ENCODE measurements at places on chromosomes 13 and 19.
A peak's percentile ranks its signal among the peaks of the same experiment; 100 is the strongest.

DNA sequence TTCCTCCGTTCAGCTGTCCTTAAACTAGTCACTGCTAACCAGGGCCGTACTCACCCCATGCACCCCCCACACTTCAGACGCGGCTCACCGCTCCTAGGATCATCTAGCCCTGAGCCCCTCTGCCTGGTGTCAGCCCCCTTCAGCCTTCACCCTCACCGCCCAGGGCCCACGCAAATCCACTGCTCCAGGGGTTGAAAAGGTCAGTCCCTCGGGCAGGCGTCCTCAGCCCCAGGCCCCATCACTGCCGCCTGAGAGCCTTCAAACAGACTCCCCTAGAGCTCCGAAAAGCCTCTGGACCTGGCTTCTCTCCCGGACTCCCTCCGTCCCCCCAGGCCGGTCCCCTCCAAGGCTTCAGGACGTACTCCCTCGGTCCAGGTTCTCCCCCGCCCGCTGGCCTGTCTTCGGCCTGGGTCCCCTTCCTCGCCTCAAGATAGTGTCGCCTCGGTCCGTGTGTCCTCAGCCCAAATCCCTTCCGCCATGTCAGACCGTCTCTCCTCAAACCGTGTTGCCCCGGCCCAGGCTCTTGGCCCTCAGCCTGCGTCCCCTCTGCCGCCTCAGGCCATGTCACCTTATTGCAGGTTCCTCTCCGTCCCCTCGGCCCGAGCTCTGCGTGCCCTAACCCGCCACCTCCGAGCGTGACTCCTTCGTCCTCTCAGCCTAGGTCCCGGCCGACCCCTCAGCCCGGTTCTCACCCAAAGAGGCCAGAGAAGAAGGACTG, 553 bp downstream of the NAPA start:
- no peak for DNase-seq

DNA sequence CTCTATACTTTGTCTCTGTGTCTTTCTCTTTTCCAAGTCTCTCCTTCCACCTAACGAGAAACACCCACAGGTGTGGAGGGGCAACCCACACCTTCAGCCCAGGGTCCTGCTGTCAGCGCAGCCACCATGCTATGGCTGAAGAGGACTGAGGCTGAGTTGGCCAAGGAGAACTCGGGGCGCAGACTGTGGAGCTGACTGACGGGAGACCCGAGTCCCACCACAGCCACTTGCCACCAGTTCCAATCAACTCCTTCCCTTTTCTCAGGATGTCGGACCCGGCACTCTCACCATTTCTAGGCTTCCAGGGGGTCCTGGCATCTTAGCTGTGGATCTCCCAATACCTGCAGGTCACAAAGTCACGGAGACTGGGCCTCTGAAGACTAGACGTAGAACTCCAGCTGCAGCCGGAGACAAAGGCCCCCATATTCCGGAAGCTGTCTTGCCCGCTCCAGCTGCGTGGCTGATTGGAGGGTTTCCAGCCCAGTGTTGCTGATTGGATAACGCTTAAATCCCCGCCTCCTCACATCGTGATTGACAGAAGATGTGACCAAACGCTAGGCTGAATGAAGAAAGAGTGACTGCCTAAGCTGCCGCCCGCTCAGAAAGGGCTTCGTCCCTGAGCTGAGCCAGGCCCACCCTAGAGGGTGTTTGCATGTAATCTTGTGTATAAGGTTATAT, 63.6 kb downstream of the ZNF429 start:
- peak; percentile 89 for DNase-seq

DNA sequence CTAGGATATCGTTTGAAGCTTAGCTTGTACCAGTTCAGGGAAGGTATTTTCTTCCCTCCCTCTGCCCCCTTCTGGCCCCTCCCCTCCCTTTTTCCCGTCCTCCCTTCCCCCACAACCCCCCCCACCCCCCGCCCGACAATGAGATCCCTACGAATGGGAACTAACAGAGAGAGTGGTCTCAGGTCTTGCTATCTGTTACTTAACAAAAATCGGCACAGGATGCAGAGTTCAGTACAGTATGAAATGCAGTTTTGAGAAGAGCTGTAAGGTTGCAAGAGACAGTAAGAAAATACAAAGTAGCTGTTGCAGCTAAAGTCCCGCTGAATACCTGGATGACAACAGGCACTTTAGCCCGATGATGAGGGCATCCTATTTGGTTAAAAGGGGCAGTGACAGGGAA, 3.1 kb upstream of the DACH1 start:
- DNase-seq: no peak

- DNase-seq: no peak
Observed at GRCh38 chr13:49112782-49113525, 107.2 kb upstream of the MLNR start.

DNA sequence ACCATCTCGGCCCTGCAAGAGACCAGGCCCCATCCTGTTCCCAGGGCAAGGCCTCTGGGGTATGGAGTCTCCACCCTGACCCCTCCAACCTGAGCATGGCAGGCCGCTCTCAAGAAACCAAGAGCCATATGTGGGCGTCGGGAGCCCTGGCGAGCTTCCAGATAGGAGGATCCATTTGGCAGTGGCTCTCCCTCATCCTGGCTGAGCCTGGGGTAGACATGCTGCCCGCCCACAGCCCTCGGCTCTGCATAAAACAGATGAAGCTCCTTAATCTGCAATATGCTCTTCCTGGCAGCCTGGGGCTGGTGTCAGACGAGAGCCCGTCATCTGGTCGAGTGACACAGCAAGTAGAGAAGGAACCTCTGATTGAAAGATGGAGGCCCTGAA, 6.1 kb downstream of the ATP13A1 start:
- no peak for DNase-seq

DNA sequence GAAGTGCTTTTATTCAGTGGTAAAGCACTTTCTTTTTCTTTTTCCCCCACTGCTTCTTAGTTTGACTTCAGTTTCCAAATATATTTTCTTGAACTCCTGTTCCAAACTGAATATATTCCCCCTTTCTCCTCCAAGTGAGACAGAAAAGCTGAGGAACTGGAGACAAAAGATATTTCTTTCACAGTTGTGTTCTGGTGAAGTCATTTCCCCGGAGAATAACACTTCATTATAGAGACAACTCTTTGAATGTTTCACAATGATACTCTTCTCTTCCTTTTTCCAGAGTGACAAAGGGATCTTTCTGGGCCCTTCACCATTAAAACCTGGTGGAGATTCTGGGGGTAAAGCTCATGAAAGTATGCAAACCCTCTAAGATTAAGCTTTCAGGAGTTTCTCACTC, 860.8 kb upstream of the SLITRK5 start:
- DNase-seq: no peak

GRCh38 chr13:93296584-93296983, 70.0 kb downstream of the GPC6 start:
- DNase-seq: no peak

GRCh38 chr13:110714797-110715394, 1.4 kb downstream of the ING1 start:
- no peak for DNase-seq

- no peak for DNase-seq
Observed at GRCh38 chr13:24221007-24221406, 60.5 kb downstream of the SPATA13 start.

Data from naive thymus-derived CD4-positive, alpha-beta T cell (primary cell).